GM10248 (cell line): ENCODE measurements at places on chromosomes 6 and 20.

DNA sequence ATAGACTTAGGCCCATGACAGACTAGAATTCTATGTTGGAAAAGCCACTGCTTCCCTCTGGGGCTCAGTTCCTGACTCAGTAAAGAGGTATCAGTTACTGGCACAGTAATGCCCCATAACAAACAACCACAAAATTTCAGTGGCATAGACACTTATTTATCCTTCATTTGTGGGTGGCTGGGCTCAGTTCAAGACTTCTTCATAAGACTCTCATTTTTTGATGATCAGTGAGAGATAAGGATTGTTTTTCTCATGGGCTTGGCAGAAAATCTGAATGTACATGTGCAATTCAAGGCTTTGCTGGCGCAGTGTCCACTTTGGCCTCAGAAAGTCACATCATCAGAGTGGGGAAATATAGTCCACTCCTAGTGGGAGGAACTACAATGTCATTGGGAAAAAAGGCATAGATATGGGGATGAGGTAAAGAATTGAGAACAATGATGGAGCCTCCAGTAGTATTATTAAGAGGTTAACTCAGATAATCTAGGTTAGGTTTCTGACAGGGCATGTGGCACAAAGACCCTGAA is 384.6 kb upstream of the FLRT3 start:
- no peak for DNase-seq

DNA sequence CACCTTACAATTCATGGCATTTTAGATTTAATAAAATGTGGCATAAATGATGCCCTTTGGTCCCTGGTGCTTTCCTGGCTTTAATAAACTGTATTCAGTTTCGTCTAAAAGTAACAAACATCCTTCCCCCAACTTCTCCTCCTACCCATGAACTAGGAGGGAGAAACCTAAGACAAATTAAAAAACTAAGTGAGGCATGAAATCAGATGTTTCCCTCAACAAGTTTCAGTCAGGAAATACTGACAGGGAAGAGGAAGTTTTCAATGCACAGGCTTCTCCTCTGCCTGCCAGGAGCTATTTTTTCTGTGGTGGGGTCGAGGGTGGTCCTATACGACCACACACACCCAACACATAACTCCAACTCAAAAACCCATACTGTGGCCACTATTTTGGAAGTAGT is 10.0 kb downstream of the HBS1L start:
- DNase-seq = no peak

DNA sequence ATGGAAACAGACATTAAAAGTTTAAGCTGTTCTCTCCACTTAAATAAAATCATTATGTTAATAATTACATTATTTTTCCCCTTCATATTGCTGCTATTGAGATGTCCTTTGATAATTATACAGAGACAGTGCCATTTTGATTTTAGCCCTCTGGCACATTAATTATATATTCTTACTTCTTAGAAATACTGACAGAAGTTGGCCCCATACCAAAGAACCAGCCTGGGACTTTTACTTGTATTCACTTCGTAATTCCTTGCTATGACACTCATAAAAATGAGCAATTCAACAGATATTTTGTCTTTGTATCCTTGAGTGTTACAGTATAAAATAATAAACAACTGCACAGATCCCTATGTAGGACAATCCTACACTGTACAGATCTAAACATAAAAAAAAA is 743.7 kb downstream of the TBC1D32 start:
- DNase-seq = no peak

- DNase-seq = no peak
These were observed 61.1 kb upstream of the SCAF8 start for GRCh38 chr6:154672086-154672485.

- no peak for DNase-seq
These were observed 83.0 kb upstream of the RPS6KA2 start for GRCh38 chr6:166710084-166710483.

- DNase-seq = peak; percentile 37
These were observed 800 bp downstream of the RWDD2A start for GRCh38 chr6:83193747-83194566.

DNA sequence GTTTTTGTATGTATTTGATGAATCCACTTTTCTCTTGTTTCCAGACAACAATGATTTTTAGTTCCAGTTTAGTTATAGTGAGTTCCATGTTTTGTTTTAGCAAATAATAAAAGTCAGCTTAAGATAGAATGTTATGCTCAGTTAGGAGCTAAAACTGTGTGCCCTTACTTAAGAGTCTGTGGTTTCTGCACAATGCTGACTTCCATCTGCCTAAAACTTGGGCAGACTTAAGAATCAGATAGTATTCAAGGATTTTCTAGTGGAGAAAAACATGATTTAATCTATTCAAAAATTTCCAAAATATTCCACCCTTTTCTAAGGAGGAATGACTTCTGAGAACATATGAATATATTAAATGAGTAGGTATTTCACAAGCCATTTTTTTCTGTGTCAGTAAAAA is 32.8 kb downstream of the LAMA4 start:
- DNase-seq = no peak

- DNase-seq = no peak
These were observed 1.1 kb downstream of the PAX1 start for GRCh38 chr20:21706261-21707195.

DNA sequence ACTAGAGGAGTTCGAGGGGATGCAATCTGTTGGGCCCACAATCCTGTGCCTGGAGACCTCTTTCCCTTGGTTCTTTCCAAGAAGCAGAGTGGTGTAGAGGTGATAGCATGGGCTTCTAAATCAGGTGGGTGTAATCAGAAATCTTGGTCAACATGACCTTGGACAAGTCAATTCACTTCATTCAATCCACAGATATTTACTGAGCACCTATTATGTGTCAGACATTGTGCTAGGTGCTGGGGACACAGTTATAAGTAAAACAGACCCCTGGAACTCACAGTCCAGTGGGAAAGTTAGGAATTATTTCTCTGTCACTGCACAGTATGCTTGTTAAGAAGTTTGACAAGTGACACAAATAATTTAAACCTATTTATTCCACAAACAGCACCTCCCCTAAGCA is 3.3 kb upstream of the E2F1 start:
- DNase-seq = no peak

GRCh38 chr20:3406481-3407039 is 909 bp downstream of the DNAAF9 start:
- no peak for DNase-seq

GRCh38 chr6:3032986-3033385 is 33.3 kb downstream of the NQO2 start:
- DNase-seq = no peak

DNA sequence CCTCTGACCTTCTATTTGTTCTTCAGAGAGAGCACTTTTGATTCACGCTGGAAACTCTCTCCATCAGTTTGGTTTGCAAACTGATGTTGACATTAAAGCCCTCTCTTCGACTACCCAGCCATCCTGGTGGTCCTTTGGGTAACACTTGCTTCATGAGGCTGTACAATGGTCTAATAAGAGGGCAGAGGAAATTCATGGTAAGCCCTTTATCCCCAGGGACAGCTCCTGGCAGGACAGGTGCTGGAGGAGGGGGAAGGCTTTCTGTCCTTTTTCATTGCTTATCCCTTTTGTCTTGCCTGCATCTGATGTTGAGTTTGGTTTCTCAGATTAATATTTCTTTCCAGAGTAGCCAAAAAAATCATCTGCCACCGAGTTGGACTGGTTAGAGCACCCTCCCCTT is 52.1 kb upstream of the CD93 start:
- DNase-seq = no peak

GRCh38 chr20:14992961-14993360 is 655.5 kb upstream of the FLRT3 start:
- no peak for DNase-seq
